ENCODE measurements at places on chromosomes 7 and 10.
A peak's percentile ranks its signal among the peaks of the same experiment; 100 is the strongest.

DNA sequence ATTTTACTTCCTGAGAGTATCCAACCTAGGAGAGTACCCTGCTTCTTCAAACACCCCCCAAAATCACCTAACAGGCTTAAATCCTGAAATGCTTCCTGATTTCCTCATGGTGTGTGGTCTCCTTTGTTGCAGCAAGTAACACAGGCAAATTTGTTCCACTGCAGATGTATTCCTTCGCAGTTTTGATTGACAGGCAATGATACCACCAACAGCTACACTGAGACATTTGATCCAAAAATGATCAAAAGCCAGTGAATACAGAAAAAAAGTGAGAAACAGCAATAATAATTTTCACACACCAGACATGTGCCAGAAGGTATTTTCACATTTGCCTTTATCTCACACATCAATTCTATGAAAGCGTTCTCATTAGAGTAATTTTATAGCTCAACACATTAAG lies 95.9 kb downstream of the HERPUD2 start:
- DNase-seq = no peak

DNA sequence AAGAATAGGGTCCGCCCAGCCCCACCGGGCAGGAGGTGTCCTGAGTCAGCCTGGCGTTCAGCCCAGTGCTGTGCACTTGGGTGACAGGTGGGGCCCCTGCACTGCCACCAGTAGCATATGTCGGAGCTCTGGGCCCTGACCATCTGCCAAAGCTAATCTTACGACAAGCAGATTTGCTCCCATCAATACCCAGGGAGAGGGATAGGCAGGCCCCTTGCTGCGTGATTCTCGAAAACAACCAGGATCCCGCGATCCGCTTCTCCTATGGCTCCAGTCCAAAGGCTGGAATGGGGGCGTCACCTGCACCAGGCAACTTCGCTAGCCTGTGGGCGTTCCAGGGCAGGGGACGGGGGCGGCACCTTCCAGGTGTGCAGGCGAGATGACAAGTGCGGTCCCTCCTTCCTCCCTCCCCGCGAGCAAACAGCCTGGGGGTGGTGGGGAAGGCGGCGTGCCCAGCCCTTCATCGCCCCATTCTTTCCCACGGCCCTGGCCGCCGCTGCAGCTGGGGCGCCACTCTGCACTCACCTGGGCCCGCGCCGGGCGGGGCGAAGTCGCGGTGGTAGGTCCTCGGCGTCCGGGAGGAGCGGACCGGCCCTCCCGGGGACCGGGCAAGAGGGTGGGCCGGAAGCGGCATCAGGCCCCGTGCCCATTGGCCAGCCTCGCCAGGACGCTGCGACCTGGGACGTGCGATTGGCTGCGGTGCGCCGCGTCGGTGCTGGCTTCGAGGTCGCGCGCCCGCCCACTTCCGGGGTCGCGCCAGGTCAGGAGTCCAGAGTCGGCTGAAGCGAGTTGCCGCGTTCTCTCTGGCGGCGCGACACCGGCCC lies at the start of gene TECPR1:
Gene TECPR1, minus strand, starts transcription at position 632 of the 824 bp plus-strand sequence. CDS start 6,086 bp downstream, outside the sequence.
- peak; percentile 91 for DNase-seq

DNA sequence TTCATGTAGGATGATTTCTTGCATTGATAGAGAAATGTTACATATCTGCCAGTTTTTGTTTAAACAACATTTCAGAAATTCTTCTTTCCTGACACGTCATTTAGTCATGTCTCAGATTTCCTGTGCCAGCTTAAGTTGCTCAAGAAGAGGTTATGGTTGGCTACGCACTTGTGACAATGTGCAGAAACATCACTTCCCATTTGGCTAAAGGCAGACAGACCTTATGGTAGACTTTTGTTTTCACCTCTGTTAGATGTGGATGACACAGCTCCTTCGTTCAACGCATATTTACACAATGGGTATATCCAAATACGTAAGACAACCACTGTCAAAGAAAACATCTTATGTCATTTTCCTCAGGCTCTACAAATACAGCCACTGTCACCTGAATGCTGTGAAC lies 125.8 kb downstream of the DOCK4 start:
- DNase-seq = no peak

DNA sequence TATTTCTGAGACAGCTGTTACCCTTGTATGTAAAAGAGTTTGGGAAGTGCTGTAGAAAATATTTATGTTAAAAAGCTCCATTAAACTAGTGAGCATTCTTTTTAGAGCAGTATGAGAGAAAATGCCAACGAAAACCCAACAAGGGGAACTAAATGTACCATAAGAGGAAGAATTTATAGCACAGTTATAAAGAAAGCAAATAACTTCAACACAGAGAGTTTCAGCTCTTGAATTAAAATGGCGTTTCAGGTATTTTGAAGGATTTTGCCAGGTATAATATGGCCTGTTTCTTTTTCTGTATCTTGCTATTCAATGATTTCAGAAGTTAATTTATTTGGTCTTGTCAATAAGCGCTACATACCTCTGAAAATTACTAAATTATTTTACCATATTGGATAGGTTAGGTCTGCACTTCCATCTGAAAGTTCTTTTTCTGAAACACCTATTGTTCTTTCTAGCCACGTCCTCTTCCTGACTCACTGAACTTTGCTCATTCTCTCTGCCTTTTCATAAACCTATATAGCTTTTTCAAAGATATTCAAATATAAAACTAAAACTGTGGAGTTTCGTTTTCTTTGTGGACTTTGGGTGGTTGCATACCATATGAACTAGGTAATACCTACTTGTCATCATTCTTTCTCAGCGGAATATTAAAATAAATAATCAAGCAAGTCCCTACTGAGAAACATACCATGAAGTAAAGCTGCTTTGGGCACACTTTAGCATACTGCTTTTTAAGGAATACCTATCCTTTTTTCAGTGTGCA lies 136.1 kb downstream of the SEMA3A start:
- no peak for DNase-seq

- DNase-seq = no peak
Observed at GRCh38 chr10:133388973-133389818, 4.8 kb upstream of the MTG1 start.
